ENCODE measurements at places on chromosomes 1 and 21. TPM values are rescaled to one million over a fixed set of nuclear protein-coding genes. Genes with fewer than 3 reads are reported as not detected.

GRCh38 chr1:77040826-77041225, 173.5 kb downstream of the ST6GALNAC5 start:
- no peak for DNase-seq

The USF1 gene
- total RNA-seq: 64.9 TPM

DNA sequence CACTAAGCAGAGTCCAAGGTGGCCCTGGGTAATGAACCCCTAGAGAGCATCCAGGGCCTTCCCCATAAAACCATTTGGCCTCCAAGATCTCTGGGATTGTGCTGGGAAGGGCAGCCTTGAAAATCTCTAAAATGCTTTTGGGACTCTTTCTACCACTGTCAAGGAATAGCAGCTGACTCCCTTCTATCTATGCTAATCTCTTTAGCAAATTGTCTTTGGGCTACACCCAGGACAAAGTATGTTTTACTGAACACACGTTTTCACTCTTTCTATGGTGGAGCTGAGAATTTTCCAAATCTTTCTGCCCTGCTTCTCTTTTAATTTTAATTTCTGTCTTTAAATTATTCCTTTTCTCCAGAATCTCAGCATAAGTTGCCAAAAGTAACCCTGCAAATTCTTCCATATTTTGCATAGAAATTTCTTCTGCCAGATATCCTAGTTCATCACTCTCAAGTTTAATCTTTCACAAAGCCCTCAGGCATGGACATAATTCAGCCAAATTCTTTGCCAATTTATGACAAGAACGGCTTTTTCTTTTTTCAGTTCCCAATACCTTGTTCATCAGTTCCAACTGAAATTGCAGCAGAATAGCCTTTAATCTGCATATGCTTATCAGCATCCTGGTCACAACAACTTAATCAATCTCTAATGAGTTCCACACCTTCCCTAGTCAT, 687.0 kb upstream of the ADGRL4 start:
- DNase-seq: no peak

GRCh38 chr1:91099746-91100621, 78.1 kb upstream of the ZNF644 start:
- no peak for DNase-seq

DNA sequence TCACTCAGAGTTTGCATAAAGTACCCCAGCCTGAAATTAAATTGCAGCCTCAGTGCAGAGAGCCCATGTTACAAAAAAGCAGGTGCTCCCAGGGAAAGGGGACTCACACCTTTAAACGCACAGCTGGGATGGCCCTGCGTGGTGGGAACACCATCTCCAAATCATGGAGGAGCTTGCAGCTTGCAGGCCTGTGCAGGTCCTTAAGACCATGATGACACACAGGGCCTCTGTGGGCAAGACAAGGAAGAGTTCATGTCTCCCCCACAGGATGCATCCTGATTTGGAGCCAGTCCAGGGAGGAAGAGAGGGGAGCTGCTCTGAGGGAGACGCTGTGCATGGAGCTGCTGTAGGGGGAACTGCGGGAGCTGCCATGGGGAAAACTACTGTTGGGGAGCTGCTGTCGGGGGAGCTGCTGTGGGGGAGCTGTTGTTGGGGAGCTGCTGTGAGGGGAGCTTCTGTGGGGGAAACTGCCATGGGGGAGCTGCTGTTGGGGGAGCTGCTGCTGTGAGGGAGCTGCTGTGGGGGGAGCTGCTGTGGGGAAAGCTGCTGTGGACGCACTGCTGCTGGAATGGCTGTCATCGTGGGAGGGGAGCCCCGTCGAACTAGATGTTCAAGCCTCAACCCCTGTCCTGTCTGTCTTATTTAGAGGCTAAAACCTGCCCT, 113.9 kb downstream of the MATN1 start:
- DNase-seq: no peak

DNA sequence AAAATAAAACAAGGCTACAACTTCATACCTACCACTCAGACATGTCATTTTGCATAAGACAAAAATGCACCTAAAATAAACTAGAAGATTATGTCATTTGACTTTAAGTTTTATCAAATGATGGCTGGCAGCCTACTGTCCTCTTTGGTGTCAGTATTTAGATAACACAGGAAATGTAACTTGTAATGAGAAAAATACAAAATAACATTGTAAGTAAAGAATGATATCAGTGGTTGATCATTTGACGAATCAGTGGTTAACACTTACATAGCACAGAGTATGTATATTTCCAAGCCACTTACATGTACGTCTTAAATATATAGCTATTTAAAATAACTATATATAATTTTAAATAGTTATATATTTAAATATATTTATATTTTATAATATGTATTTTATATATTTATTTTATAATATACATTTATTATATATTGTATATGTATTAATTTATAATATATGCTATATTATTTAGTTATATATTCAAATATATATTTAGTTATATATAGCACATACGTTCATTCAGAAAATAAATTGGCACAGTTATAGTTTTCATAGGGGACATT, 44.1 kb downstream of the ZNF678 start:
- DNase-seq: no peak

The FAM229A gene
- 9.1 TPM for total RNA-seq

GRCh38 chr1:7991504-7992440, 30.3 kb downstream of the PARK7 start:
- no peak for DNase-seq

DNA sequence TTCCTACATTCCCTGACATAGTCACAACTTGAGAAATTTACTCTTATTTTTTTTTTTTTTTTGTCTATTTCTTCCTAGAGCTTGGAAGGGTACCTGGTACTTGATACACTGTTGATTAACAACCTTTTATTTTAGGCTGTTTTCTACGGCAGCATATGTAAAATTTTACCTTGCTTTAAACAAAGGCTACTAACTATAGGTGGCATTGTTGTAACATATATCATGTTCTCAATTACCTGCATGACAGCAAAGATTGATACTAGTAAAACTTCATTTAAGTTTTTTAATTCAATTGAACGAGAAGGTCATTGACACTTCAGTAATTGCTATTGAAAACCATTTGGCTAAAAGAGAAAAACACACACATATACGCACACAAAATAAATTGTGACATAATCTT, 238.3 kb upstream of the ESRRG start:
- DNase-seq: no peak

DNA sequence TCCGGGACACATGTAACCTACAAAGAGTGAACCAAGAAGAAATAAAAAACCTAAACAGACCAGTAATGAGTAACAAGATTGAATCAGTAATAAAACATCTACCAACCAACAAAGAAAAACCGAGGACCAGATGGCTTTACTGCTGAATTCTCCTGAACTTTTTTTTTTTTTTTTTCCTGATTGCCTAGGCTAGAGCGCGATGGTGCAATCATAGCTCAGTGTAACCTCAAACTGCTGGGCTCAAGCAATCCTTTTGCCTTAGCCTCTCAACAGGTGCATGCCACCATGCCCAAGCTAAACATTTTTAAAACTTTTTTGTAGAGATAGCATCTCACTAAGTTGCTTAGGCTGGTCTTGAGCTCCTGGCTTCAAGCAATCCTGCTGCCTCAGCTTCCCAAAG, 11.2 kb upstream of the FGGY start:
- DNase-seq: no peak

The ROR1 gene
- 3.0 TPM for total RNA-seq

- no peak for DNase-seq
Measured at GRCh38 chr1:210144736-210145135, 87.9 kb upstream of the SERTAD4 start.

DNA sequence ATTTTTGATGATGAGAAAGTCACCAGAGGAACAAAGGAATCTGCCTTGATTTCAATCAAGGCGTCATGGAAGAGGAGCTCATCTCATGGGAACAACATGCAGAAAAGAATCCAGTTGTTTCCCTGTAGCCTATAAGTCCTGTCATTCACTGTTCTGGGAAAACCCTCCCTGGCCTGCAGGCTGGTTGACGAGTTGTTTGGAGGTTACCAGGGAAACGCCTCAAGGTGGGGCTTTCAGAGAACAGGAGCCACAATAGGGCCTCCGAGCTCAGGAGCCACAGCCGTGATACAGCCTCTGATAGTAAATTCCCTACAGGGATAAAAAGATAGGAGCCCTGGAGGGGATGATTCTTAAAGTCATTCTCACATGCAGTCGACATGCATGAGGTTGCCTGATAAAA, 135.2 kb downstream of the PSMG1 start:
- no peak for DNase-seq

- DNase-seq: no peak
Measured at GRCh38 chr1:177219554-177220458, 49.0 kb downstream of the BRINP2 start.

The DISC1 gene
- 12.2 TPM for total RNA-seq

The NGF gene
- 0.63 TPM for total RNA-seq

GRCh38 chr1:157487096-157487495, 65.2 kb downstream of the FCRL5 start:
- DNase-seq: no peak

GRCh38 chr1:43270421-43271095, 775 bp downstream of the TMEM125 start:
- no peak for DNase-seq

The BSND gene
- not detected for total RNA-seq

The LRRC39 gene
- 6.3 TPM for total RNA-seq

GRCh38 chr1:203328714-203329122, 22.2 kb downstream of the FMOD start:
- no peak for DNase-seq

DNA sequence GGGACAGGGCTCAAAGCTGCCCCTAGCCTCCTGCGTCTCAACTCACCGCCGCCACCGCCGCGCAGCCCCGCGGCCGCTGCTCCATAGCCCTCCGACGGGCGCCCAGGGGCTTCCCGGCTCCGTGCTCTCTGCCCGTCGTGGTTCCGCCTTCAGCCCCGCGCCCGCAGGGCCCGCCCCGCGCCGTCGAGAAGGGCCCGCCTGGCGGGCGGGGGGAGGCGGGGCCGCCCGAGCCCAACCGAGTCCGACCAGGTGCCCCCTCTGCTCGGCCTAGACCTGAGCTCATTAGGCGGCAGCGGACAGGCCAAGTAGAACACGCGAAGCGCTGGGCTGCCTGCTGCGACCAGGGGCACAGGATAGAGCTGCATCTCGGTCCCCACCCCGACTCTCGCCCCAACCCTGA, at the start of gene TNFRSF25:
TSS of gene TNFRSF25 (minus strand) at position 151 of the 400 bp plus-strand sequence. CDS start at position 85, 66 bp downstream.
- DNase-seq: no peak

GRCh38 chr1:78155121-78155520, 109.4 kb downstream of the GIPC2 start:
- DNase-seq: no peak

DNA sequence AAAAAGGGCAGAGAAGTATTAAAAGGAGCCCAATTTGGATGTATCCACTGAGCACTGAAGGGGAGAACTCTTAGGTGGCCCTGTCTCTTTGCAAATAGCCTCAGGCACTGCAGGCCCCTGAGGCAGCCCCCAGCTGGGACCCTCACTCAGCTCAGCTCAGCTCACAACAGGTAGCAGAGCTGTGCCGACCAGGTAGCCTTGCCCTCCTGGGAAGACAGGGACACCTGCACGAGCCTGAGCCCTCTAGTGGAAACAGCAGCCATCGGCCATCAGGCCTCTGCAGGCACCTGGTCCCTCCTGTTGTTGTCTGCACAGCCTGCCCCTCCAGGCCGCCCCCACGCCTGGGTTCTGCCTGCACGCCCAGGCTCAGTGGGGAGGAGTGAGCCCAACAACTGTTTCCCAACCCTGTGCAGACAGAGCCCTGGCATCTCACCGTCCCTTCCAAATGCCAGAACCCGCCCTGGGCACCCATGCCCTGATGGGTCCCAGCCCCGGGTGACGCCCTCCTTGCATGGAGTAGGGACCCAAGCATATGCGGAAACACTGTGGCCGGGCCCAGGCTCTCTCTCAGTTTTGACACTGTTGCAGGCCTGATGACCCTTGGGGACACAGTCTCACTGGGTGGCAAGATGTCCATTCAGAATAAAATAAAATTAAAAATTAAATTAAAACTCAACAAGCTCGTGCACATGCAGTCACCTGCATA, 60.0 kb upstream of the AJAP1 start:
- no peak for DNase-seq

The TSSK3 gene
- 4.9 TPM for total RNA-seq

GRCh38 chr1:156104065-156104810, 10.3 kb upstream of the LMNA start:
- no peak for DNase-seq

The CLCN6 gene
- 81.2 TPM for total RNA-seq

- no peak for DNase-seq
Measured at GRCh38 chr21:34836933-34837505, 168.2 kb downstream of the CLIC6 start.

- DNase-seq: no peak
Measured at GRCh38 chr1:7785108-7785507, 1.0 kb downstream of the PER3 start.

DNA sequence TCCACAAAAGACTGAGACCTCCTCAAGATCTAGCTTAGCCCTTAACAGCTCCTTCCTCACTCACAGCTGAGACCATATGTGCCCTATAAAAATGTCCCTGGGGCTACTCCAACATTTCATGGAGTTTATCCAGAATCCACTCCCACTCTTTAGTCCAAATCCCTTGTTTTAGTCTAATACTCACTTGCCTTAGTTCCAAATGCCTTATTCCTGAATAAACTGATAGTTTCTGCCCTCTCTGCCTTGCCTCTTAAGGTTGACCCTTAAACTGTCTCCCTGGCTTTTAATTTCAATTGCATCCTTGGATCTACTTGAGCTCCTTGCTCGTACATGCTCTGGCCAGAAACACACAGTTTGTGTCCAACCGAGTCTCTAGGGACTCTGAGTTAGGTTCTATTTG, 47.3 kb upstream of the LYPLAL1 start:
- no peak for DNase-seq

The RHBG gene
- total RNA-seq: not detected

GRCh38 chr1:166903232-166903631, 27.2 kb upstream of the TADA1 start:
- no peak for DNase-seq

DNA sequence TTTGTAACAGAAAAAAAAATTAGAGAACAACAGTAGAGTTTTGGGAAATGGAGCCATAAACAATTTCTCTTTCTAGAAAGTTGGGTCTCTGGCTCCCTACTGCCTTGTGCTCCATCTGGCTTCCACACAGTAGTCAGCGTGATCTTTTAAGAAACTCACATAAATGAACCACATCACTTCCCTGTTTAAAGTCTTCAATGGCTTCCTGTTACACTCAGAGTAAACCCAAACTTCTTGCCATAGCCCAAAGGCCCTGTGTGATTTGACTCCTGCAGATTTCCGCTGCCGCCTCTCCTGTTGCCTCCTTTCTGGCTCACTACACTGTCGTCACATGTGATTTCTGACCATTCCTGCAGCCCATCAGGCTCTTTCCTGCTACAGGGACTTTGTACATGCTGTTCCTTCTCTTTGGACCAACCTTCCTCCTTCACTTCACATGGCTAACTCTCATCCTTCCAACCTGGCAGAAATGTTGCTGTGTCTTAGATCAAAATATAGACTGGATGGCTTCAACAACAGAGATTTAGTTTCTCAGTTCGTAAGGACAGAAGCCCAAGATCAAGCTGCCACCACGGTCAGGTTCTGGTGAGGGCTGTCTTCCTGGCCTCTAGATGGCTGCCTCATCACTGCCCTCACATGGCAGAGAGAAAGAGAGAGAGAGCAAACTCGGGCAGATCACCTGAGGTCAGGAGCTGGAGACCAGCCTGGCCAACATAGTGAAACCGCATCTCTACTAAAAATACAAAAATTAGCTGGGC, 34.0 kb downstream of the OPRD1 start:
- no peak for DNase-seq

- no peak for DNase-seq
Measured at GRCh38 chr1:208646431-208646830, 402.2 kb upstream of the PLXNA2 start.

The CSF3R gene
- total RNA-seq: 8.0 TPM

Measured in dorsolateral prefrontal cortex (tissue), 122 donors.